Activated T-helper 2 cell treated with anti-CD3 and anti-CD28 coated beads, Interferon-gamma antibody, Interleukin-2, Interleukin-4, amounts not matched to agents 10 μg/mL and 5 μg/mL and 100 μg/mL, durations not matched to agents 14 hours and 24 hours and 36 hours (primary cell): ENCODE measurements at places on chromosomes 7 and 10. TPM values are rescaled to one million over a fixed set of nuclear protein-coding genes. Genes with fewer than 3 reads are reported as not detected.

Gene MRLN
- total RNA-seq, result not detected in 2 replicates

Gene PRDX3
- total RNA-seq, result 177 and 182 TPM in 2 replicates

Gene ARID5B
- total RNA-seq, result 34.9 and 35.7 TPM in 2 replicates

Gene TWIST1
- 1.2 and 2.2 TPM in 2 replicates for total RNA-seq

Gene CALHM1
- 0.09 TPM in 1 of 2 replicates, not detected in the other for total RNA-seq

Gene ANKRD2
- total RNA-seq, result 0.18 and 0.57 TPM in 2 replicates

Gene LIPK
- not detected in 2 replicates for total RNA-seq

Gene SFMBT2
- 27.6 and 27.7 TPM in 2 replicates for total RNA-seq

Gene DNAJC12
- 11.0 and 12.6 TPM in 2 replicates for total RNA-seq

Gene ZNF365
- not detected in 2 replicates for total RNA-seq

Gene WNT8B
- total RNA-seq, result 0.14 and 0.21 TPM in 2 replicates

Gene CCDC3
- 0.09 and 0.11 TPM in 2 replicates for total RNA-seq

Gene C10orf105
- total RNA-seq, result 0.11 and 0.18 TPM in 2 replicates

Gene CPVL
- 0.11 TPM in 1 of 2 replicates, not detected in the other for total RNA-seq

Gene TAS2R4
- 0.78 and 0.94 TPM in 2 replicates for total RNA-seq

Gene OR2A42
- 0.09 TPM in 1 of 2 replicates, not detected in the other for total RNA-seq

Gene HMX3
- not detected in 2 replicates for total RNA-seq

Gene GHRHR
- not detected in 2 replicates for total RNA-seq

Gene CCDC172
- not detected in 2 replicates for total RNA-seq

Gene MCM7
- 383 and 389 TPM in 2 replicates for total RNA-seq

Gene EXOC6
- total RNA-seq, result 12.4 and 12.5 TPM in 2 replicates

- DNase-seq, result no peak
Measured at GRCh38 chr10:119821182-119821581, 51.5 kb downstream of the MCMBP start.

DNA sequence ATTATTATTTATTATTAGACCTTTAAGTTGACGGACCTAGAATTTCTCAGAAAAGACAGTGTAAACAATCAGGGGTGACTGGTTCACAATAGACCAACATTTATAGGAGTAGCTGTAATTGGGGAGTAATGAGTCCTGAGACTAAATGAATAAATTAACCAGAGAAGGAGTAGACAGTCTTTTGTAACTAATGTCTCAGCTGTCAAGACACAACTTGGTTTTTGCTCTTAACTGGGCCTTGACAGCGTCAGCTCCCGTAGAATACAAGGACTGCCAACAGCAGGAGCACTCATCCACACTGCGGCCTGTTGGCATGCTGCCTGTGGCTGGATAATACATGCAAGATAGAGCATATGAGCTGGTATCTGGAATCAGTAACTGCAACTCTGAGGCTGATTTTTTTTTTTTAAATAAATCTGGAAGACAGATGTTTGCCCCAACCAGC lies 123.9 kb downstream of the CACNA2D1 start:
- DNase-seq, result no peak

- peak; percentile 79 for DNase-seq
Measured at GRCh38 chr10:74150204-74150989, at the start of gene AP3M1. Gene AP3M1, minus strand, starts transcription at chr10:74150828. Its CDS starts 12,449 bp downstream, at chr10:74138379.

DNA sequence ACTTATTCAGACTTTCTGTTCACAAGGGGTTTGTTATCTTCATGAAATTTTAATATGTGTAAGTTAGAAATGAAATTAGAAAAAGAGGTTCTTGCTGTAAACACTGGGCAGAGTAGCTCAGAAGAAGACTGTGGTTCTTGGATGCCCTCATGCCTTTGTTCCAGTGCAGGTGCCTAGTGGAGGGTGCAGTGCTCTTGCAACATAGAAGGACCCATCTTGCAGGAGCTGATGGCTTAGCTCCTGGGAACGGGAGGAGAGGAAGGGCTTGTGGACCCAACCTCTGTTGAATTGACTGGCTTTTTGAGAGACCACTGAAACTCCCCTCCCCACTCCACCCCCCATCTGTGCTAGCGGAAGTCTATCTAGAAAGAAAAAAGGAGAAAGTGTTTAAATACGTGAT lies 116.8 kb downstream of the GLCCI1 start:
- DNase-seq, result no peak

- DNase-seq, result no peak
Measured at GRCh38 chr10:129533281-129533680, 66.2 kb downstream of the MGMT start.

- no peak for DNase-seq
Measured at GRCh38 chr10:43595739-43596298, 10.4 kb upstream of the ZNF485 start.

- DNase-seq, result no peak
Measured at GRCh38 chr7:136877509-136877908, 9.1 kb downstream of the CHRM2 start.

DNA sequence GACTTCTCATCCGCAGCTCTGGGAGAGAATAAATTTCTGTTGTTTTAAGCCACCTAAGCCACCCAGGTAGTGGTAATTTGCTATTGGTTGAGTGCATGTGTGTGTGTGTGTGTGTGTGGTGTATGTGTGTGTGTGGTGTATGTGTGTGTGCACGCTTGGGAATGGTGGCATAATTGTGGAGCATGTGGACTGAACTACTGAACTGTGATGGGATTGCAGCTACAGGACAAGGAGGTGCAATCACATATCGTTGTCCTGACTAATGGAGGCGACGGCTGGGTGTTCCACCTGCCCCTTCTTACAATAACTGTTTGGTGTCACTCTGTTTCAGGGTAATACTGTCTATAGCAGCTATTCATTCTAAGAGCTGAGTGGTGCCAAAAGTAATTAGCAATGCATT lies 448.7 kb upstream of the PFKP start:
- no peak for DNase-seq

DNA sequence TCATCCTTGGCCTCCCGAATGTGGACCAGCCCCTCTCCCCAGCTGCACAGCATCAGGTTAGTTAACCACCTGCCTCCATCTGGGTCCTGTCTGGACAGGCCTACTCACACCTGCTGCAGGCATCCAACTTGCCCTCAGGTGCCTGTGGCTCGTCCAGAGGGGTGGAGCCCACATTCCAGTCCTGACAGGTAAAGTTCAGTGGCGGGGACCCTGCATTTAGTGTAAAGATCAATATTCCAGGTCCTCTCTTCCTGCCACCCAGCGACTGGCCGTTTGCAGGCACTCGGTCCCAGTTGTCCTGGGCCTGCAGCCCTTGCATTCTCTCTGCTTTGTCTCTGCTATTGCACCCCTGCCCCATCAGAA lies 15.0 kb downstream of the HTRA1 start:
- DNase-seq, result no peak

- DNase-seq, result no peak
Measured at GRCh38 chr7:120792861-120793130, 65.1 kb downstream of the TSPAN12 start.

GRCh38 chr7:25215694-25216335 lies 12.5 kb downstream of the NPVF start:
- DNase-seq, result no peak

- DNase-seq, result no peak
Measured at GRCh38 chr7:83410989-83411591, 237.8 kb downstream of the SEMA3E start.

GRCh38 chr7:133044722-133045473 lies 37.0 kb downstream of the CHCHD3 start:
- no peak for DNase-seq

- no peak for DNase-seq
Measured at GRCh38 chr10:11272915-11273389, 255.3 kb downstream of the CELF2 start.

GRCh38 chr10:64408391-64409183 lies 887.4 kb downstream of the REEP3 start:
- DNase-seq, result no peak

DNA sequence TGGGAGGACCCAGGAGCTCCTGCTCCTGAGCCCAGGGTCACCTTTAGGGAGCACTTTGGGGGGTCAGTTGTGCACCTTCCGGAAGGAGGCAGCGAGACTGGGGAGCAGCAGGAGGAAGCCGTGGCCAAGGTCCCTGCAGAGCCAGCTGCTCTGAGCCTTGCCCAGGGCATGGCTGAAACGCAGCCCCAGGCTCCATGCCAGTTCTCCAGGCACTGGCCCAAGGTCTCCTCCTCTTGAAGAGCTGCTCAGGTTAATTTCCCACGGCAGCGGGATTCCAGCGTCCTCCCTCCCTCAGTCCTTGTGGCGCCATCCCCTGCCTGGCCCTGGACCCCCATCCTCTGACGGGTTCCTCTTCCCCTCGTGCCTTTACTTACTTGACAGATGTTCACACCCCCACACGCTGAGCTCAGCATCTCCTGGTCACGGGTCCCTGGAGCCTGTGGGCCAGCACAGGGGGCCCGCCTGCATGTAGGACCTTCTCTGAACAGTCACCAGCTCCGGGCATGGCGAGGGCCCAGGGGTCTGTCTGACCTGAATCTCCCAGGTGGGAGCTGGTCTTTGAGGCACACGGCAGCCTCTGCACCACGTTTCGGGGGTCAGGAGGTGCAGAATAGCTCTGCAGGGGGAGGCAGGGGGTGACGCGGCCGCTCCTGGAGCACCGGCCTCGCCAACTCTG lies 16.7 kb upstream of the CFAP46 start:
- DNase-seq, result no peak

GRCh38 chr7:151599401-151600227 lies 79.9 kb upstream of the RHEB start:
- no peak for DNase-seq

GRCh38 chr10:129946859-129947258 lies 17.2 kb downstream of the EBF3 start:
- DNase-seq, result no peak

- DNase-seq, result no peak
Measured at GRCh38 chr7:136230210-136230609, 253.1 kb upstream of the MTPN start.
